Renal cortical epithelial cell (primary cell): ENCODE measurements at places on chromosomes 7 and 10. TPM values are rescaled to one million over a fixed set of nuclear protein-coding genes. Genes with fewer than 3 reads are reported as not detected.

- DNase-seq = no peak
These were observed 9.6 kb upstream of the NDUFB2 start for GRCh38 chr7:140686921-140687320.

GRCh38 chr10:74034301-74034700 lies 36.4 kb downstream of the VCL start:
- DNase-seq = no peak

- no peak for DNase-seq
These were observed 7.0 kb upstream of the PDCD4 start for GRCh38 chr10:110864662-110865140.

GRCh38 chr7:114949231-114949630 lies 27.3 kb downstream of the MDFIC start:
- DNase-seq = no peak

DNA sequence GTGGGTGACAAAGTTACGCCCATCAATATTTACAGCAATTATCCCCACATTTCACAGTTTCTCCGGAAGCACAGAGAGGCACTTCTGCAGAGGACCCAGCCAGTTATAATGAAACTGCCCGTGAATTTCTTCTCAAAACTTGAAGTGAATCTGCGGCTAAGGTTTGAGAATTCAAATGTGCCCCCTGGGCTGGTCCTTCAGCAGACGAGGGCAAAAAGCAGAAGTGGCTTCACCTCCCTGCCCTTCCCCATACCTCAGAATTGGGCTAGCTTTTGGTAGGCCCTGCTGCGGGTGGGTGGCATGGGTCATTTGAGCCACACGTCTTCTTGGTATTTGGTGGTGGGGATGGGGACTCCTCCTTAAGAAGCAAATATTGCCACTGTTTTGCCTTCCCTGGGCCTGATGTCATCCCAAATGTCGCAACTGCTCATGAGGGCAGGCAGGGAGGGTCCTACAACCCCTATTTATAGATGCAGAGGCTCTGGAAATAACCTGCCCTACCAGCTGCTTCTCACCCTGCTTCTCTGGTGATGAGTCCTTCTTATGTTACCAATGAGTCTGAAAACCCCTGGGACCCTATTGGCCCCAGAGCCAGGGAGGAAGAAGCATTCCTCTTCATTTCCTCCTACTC lies 16.6 kb upstream of the WDFY4 start:
- no peak for DNase-seq

DNA sequence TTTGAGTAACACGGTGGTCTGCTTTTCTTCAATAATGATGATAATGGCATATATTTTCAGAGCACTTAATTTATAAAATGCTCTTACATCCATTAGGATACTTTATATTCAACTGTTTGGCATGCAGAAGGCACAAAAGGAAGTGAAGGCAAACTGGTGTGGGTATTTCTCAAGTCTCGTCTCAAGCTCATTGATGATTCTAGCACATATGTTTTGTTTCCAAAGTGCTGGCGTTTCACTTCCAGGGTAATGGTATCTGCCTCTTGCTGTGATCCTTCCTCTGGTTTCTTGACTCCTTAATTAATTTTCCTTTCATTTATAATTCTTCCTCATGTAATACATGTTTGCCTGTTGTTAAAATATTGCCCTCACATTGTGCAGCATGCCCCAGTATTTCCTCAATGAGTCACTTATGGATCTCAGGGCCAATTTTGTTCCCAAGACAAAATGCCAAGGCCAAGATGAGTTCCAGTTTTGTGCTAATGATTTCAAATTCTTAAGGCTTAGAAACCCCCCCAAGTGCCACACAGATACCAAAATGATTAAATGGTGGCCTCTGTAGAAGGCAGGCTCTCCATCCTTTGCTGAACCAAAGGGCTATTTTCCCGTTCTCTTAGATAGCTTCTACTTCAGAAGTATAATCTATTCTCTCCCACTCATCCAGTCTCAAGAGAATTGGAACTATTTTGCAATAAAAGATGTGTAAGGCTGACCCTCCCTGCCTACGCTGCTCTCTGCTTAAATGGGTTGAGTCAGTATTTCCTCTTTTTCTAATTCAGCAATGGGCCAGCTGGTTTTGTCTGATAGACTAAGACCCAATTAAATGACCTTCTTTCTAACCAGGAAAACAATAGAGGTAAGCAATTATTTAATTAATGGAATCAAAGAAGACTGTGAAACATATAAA lies 171.2 kb downstream of the ZNF365 start:
- DNase-seq = no peak

DNA sequence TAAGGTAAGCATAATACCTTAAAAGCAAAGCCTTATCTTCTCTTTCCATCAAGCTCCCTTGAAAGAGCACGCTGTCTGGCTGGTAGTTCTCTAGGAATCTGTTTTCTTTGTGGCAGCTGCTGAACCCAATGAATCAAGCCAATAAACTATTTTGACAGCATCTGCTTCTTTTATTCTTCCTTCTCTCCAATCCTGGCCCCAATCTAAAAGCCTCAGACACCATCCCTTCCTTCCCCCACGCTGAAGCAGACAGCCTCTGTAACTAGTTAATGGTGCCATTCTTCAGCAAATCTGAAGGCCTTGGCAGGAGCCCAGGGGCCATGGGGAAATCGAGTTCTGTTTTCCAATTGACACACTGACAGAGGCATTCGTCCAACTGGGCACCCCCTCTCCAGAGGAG lies 186.6 kb upstream of the LYZL1 start:
- peak; percentile 4 for DNase-seq

GRCh38 chr7:135942614-135943013 lies 34.5 kb downstream of the MTPN start:
- DNase-seq = no peak

DNA sequence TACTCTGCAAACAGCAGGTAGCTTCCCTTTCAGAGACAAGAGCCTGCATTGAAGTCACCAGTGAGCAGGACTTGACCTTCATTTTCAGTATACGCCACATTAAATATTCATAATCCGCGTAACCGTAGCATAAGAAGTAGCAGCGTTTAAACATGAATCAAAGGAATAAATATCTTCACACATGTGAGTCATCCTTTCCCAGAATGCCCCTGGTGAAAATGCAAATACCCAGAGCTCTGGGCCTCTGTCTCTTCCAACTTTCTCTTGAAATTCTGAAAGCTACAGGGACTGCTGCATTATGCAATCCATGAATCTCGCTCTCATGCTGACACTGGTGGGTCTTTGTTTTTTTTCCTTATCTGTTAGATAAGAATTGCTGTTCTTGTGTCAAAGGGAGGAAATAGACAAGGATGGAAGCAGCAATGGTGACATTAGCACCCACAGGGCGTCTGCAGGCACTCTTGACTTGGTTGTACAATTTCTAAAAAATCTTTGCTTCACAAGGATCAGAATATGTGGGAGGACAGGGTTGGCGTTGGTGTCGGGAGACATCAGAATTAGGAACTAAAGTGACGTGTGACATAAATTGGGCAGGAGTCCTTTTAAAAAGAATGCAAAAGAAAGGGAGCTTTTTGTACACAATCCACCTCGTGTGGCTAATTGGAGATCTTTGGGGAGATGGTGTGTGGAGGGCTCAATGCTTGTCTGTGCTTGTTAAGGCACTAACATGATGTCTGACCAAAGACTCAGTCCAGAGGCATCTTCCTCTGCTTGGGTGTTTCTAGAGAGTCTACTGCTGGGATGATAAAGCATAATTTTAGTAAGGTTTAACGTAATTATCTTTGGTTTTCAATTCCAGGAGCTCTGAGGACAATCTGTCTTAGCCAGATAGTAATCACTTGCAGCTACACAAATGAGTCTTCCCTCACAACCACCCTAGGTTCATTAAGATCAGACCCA lies 390.3 kb downstream of the KCNMA1 start:
- no peak for DNase-seq

DNA sequence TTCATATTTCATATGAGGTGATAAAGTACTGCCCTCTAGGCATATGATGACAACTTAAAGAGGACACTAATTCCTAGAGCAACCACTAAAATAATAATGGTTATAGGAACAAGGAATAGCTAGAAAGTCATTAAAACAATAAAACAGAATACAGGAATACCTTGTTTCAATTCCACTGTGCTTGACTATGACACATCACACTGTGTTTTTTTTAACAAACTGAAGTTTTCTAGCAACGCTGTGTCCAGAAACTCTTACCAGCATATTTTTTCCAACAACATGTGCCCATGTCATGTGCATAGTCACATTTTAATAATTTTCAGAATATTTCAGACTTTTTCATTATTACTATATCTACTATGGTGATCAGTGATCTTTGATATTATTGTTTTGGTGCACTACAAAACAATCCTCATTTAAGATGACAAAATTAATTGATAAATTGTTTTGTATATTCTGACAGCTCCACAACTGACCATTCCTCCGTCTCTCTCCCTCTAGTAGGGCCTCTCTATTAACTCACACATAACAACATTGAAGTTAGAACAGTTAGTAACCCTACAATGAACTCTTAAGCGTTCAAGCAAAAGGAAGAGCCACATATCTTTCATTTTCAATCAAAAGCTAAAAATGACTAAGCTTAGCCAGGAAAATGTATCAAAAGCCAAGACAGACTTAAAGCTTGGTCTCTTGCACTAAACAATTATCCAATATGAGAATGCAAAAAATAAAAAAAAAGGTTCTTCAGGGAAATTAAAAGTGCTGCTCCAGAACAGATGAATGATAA lies 85.8 kb downstream of the SNX13 start:
- no peak for DNase-seq

DNA sequence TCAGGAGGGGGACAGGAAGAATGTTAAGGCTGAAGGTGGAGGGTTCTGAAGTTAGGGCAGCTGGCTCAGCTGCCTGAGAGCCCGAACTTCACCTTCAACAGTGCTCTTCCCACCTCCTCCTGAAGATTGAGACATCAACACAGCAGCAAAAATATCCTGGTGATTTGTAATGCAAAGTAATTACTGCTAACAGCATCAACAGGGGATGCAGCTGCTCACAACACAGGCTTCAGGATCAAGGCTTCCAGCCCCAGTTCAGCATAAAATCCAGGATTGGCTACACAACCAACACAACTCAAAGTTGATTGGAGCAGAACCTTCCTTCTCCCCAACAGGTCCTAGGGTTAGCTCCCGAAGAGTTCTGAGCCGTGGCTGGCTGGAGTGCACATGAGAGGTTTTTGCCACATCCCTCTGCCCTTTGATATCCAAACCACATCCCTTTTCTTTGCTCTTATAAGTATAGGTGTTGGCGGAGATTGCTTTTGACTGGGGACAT lies 242.4 kb downstream of the KIAA1217 start:
- DNase-seq = no peak

DNA sequence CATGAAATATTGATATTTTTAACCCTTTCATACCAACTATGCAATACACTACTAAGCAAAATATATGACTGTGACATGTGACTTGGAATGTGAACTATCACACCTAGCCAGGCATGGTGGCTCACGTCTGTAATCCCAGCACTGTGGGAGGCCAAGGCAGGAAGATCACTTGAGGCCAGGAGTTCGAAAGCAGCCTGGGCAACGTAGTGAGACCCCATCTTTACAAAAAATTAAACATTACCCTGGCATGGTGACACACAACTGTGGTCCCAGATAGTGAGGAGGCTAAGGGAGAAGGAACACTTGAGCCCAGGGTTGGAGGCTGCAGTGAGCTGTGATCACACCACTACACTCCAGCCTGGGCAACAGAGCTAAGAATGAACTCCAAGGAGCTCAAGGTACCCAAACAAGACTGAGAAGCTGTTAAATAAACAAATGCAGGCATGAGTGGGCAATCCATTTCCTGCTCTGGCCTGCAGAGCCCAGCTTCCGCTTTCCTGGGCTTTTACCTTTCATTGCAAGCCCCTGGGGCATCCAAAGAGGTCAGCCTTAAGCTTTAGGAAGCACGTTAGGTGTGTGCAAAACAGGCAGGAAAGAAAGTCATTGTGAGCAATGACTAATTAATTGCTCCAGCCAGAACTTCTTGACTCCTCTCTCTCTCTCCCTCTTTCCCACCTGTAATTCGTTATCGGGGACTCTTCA lies 162.1 kb upstream of the FOXK1 start:
- DNase-seq = peak; percentile 27

DNA sequence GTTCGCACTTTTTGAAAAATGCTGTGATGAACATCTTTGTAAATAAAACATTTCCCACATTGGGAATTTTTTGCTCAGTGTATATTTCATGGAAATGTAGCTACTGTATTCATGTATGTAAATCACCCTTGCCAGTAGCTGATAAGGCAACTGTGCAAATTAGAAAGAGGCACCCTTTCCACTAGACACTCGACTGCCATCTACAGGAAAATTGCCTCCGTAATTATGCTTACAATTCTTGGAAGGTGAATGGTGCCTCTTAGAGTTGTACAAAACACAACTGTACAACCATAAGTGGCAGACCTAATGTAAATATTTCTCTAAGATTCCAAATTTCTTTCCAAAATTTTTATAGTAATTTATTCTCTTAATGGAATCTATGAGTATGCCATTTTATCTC lies 491.7 kb downstream of the CCSER2 start:
- DNase-seq = no peak

DNA sequence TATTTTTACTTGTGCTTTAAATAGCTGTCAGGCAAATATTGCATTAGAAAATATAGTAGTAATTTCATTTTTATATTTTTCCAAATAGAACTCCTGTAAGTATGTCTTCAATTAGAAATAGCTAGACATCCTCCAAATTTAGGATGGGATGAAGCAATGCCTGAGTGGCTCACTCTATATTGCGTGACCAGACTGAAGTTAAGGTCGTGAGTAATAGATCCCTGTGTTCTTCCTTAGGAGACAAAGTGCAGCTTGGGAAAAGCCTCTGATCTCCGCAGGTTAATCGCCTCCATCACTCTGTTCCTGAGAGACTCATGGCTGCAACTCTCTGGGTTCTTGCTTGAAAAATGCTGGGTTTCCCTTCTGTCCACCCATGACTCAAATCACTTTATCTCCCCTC lies 484.8 kb upstream of the ANKRD30A start:
- no peak for DNase-seq

DNA sequence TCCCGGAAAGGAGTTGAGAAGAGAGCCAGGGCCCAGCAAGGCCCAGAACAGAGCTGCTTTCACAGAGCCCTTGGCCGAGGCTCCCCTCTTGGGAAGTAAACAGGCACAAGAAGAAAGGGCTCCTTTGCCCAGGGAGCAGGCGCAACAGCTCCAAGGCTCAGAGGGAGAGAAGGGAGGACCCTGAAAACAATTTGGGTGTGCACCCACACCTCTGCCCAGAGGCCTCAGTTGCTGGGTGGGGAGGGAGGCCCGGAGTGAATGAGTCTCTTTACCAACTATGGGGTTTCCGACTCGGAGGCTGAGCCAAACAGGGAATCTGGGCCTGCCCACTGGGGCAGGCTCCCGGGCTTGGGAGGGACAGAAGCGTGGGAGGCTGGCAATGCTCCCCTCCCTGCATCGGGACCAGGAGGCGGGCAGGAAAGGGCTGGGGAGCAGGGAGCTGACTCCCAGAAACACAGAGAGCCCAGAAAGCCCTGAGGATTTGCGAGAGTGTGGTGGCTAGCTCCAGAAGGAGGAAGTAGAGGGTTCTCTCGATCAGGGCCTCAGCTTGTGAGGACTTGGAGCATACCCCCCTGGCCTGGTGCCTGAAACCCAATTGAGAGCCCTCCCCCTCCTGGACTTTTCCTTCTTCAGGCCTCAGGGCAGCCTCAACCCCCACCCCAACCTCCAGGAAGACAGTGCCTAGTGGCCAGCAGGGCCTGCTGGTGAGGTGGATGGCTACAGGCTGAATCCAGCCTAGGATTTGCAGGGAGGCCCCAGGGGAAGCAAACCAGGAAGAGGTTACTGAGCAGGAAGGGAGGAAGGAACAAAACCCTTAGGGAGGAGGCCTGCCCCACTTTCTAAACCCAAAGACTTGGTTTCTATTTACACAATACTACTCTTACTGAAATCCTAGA lies 6.2 kb downstream of the C10orf105 start:
- DNase-seq = no peak

The NAPEPLD gene
- 22.1 and 37.2 TPM in 2 replicates for total RNA-seq

The ANKRD2 gene
- 31.3 and 35.9 TPM in 2 replicates for total RNA-seq

The TDRD1 gene
- total RNA-seq = 0.69 and 8.1 TPM in 2 replicates

The CADPS2 gene
- total RNA-seq = 8.7 and 14.6 TPM in 2 replicates

The UPK3BL2 gene
- total RNA-seq = 5.5 TPM in 1 of 2 replicates, not detected in the other

The LAMB1 gene
- 188 and 329 TPM in 2 replicates for total RNA-seq

The PON3 gene
- total RNA-seq = 0.05 TPM in 1 of 2 replicates, not detected in the other
